ENCODE measurements at places on chromosomes 4 and X.

DNA sequence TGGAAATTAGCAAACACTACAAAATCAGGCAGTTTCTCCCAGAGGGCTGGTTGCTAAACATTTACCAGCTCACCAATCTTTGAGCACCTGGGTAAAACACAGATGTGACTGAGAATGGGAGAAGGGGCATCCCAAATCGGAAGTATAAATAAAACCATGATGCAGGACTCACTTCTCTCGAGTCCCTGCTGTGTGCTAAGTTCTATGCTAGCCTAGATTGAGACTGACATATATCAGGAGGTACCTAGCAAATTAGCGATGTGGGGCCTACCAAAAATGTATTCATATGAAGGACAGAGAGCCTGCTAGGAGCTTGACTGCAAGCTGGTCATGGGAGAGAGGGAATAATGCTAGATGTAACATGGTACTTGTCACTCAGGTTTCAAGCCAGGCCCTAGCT, 171.9 kb upstream of the PGRMC2 start:
- DNase-seq, result no peak

- no peak for DNase-seq
Observed at GRCh38 chr4:76883147-76883546, 14.8 kb downstream of the SOWAHB start.

DNA sequence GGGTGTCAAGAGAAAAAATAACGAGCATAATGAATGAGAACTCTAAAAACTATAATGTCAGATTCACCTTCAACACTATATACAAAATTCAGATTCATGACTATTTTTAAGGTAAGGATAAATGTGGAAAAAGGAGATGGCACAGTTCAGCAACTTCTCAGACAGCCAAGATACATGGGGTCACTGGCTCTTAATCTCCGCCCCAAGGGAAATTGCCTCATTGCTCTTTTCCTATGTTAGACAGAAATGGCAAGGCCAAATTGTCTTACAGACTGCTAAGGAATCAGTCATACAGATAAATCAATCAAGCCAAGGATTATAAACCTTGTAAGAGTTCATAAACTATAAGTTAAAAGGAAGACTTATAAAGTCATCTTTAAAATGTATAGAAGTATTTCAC, 183.4 kb downstream of the OPHN1 start:
- DNase-seq, result no peak

- DNase-seq, result no peak
Observed at GRCh38 chr4:168691631-168692369, 194.9 kb downstream of the PALLD start.

DNA sequence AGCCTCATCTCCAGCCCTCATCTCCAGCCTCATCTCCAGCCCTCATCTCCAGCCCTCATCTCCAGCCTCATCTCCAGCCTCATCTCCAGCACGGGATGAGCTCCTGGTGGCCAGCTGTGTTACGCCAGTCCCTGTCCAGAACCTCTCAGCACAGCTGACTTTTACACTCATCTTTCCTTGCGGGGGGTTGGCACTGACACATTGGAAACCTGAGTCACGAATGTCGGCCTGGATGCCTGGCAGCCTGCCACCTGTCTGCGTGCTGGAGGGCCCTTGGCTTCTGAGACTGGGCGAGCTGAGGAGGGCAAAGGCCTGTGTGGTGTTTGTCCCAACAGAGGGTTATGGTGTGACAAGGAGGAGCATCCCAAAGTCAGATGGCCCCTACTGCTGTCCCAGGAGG, 66.1 kb upstream of the HGFAC start:
- peak; percentile 97 for DNase-seq

DNA sequence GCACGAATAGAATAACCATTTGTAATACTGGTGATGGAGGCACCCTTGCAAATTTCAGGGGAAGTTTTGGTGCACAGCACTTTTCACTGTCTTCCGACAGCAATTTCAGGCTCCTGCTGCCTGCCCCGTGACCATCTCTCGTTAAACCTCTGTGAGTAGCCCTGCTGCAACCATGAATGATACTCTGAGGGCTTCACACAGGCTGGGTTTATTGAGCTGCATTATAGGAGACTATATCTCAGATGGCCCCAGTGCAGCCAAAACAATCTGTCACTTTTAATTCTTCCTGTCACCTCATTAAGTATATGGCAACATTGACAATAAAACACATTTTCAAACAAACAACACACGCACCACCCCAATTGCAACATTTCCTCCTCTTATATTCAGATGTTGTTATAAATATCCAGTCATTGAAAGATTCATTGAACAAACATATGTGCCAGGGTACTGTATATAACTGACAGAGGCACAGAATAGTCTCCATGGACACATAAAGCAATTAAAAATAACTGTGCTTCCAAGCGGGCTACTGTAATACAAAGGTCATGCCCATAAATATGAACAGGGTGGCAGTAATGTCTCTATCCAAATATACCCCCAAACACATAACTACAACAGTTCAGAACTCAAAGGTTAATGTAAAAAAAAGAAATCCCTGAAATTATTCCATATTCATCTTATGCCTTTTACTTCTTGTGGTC, 477.0 kb downstream of the GBA3 start:
- DNase-seq, result no peak

DNA sequence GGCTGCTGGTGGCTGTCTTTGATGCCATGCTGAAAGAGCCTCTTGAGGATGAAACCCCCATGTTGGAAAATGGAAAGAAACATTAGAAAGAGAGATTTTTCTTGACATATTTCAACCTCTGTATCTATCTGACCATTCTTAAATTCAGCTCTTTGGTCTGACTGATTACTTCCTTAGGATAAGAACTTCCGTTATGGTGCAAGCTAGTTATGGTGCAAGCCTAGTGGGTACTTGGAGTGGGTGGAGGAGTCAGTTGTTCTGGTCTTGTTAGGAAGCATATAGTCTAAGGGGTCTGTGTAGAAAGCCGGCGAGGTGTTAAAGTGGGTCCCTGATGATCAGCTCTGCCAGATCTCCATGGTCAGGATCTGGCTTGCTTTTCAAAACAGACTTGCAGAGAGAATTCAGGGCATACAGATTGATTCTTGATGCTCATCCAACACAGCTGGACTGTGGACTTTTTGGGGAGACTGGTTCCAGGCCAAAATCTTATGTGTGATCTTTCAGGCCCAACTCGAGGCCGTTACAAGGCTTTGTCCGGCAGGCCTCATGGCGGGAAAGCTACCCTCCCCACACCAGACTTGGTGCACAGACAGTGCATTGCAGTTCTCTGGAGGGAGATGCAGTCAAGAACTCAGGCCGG, 82.8 kb upstream of the BOD1L1 start:
- no peak for DNase-seq

GRCh38 chr4:4871573-4872313, 12.3 kb downstream of the MSX1 start:
- DNase-seq, result no peak

All from GM23248 (cell line).